ENCODE measurements at places on chromosomes 7 and 10.

DNA sequence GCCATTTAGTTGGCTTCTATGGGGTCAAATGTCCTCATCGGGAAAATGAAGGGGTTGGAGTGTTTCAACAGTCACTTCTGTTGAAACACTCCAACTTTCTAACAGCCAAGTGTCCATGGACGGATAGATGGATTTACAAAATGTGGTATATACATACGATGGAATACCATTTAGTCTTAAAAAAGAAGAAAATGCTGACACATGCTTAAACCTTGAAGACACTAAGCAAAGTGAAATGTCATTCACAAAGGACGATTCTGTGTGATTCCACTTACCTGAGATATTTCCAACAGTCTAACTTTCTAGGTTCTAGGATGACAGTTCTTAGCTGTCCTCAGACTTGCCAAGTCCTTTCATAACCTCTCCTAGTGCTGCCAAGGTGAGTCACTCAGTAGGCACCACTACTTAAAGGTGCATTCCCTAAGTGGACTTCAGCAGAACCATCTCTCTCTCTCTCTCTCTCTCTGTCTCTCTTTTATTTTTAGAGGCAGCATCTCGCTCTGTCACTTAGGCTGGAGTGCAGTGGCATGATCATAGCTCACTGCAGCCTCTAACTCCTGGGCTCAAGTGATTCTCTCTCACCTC, 69.0 kb downstream of the DENND2A start:
- no peak for DNase-seq

GRCh38 chr10:102812231-102812876, 24.9 kb downstream of the CYP17A1 start:
- DNase-seq: no peak

DNA sequence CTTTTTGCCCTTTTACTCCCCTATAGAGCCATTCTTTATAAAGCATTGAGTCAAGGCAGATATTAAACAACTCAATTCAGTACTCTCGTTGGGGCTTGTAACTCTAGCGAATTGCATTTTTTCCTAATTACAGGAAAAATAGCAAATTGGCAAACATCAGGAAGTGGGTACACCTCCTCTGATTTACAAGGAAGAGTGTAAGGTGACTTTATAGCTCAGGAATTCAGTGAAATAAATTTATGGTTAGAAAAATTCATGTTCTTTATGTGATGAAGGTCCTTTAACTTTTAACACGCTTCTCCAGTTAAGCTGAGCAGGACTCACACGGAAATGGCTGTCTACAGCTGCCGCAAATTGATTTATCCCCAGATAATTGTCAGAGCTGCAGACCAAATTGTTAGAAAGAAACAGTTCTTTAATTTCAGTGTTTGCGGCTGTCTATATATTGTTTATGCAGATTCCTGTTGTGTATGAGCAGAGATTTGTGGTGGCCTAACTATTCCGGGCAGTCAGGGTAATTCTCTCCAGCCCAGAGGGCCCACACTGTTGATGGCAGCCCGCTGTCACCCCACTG, 151.1 kb upstream of the MKI67 start:
- no peak for DNase-seq

- peak; percentile 3 for DNase-seq
Observed at GRCh38 chr10:35379226-35380137, 43.2 kb downstream of the CCNY start.

- DNase-seq: no peak
Observed at GRCh38 chr7:127893547-127893946, 137.7 kb downstream of the LRRC4 start.

GRCh38 chr7:6172224-6172909, 100.1 kb downstream of the CYTH3 start:
- DNase-seq: no peak

- DNase-seq: no peak
Observed at GRCh38 chr10:29642990-29643389, 8.2 kb upstream of the SVIL start.

DNA sequence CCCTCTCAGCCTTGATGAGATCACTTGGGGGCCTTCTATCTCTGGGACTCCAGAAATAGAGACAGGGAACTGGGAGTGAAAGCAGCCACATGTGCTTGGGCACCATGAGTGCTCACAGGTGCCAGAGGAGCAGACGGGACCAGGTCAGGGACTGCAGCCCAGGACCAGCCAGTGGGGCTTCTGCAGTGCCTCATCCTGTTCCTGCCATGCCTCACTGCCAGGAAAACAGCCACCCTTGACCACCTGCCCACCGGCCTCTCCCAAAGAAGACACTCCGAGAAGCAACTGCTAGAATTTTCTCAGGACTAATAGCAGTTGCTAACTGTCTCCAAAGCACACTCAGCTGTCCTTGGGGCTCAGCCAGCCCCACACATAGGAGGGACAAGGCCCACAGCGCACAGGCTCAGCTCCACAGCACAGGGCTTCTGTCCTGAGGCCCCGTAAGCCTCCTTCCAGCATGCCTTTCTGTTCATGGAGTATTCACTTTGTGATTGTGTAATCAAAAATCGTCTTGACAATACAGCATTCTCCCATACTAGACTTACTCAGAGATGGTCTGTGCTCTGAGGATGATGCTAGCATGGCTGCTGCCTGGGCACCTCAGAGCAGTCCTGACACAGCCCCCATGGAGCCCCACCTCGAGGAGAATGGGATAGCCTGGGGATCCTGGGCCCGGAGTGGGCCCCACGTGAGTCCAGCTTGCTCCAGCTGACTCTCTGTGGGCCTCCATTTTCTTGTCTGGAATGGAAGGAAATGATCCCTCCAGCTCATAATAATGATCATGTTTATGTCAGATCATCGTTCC, 115.7 kb upstream of the RET start:
- DNase-seq: no peak

DNA sequence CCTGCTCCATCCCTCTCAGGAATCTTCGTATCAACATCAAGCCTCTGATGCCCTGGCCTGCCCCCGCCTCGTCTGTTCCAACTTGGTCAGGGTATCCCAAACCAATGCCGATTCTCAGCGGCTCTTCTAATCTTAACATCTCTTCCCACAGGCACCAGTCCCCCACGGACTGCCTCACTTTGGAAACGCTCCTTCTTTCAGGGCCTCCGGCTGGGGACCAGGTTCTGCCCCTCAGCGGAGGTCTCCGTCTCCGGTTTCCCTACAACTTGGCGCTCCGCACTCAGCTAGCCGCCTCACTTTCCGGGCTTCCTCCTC, 488 bp downstream of the ABCF2 start:
- no peak for DNase-seq

GRCh38 chr7:6398943-6399342, 48.8 kb downstream of the DAGLB start:
- no peak for DNase-seq

GRCh38 chr7:100572949-100573675, 588 bp downstream of the SAP25 start:
- no peak for DNase-seq

DNA sequence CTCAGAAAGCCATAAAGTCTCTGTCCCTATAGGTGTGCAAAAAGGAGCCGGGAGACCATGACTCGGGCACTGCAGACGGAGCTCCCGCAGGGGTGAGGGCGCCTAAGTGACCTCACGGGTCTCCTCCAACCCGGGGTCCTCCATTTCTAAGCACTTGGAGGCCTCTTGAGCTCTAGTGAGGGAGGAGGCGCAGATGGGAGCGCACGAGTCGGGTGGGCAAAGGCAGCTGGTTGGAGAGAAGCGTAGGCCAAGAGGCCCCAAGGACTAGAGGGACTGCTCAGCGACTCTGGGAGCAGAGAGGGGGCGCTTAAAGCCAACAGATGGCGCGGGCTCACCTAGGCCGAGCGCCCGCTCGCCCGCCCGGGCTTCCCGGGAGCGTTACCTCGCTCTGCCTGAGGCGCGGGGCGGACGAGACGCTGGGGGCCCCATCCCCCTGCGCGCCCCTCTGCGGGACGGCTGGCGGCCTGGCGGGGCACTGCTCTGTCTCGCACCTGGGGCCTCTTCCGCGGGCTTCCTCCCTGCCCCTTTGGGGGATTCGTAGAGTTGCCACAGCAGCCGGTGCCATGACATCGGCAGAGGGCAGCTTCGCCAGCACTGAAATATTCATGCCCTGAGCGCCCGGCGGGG, 523 bp upstream of the CDH23 start:
- DNase-seq: no peak

DNA sequence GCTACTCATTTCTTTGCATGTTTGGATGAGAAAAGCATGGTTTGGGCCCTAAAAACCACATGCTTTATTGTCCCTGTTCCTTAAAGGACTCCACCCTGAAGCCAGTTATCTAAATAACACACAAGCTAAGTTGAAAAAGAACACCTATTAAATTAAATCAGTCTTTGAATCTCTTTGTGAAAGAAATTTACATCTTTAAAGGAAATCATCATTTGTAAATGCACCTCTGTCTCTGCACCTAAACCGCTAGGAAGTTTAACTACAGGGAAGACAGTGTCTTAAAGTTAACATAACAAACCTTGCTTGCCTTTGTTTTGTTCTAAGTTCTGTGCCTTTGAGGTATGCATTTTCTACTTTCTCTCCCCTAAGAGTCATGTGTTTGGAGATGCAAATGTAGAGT, 52.6 kb downstream of the HTR7 start:
- DNase-seq: no peak

DNA sequence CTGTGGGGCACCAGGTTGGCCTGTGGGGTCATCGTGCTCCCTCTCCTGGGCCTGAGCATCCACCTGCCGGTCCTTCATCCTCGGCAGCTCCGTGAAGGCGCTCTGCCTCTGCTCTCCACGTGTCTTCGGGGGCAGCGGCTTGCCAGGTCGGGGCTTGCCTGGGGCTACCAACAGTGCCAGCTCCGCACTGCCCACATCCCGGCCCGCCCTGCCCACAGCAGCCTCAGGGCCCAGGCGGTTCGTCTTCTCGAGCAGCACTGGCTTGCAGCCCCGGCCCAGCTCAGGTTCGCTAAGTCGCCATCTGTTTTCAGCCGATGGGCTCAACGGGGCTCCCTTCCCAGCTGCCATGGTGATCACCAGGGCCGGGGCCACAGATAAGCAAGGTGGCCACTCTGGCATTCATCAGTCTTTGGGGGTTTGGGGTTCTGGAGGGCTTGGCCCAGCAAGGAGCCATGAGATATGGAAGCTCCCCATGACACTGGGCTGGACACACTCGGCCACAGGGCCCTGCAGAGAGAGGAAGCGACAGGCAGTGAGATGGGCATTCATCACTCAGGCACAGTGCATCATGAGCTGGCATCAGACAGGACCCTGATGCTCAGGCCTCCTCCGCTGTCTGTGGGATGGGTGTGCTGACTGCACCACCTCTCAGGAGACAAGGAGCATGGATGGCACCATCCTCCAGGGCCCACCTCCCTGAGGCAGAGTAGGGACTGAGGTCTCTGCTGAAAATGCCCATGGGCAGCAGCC, 15.5 kb downstream of the ZNF488 start:
- DNase-seq: no peak

- no peak for DNase-seq
Observed at GRCh38 chr10:91590142-91590903, 42.5 kb downstream of the PPP1R3C start.

All from activated CD8-positive, alpha-beta memory T cell treated with anti-CD3 and anti-CD28 coated beads for 1 hour (primary cell).